ENCODE measurements at places on chromosomes 5 and 9.

DNA sequence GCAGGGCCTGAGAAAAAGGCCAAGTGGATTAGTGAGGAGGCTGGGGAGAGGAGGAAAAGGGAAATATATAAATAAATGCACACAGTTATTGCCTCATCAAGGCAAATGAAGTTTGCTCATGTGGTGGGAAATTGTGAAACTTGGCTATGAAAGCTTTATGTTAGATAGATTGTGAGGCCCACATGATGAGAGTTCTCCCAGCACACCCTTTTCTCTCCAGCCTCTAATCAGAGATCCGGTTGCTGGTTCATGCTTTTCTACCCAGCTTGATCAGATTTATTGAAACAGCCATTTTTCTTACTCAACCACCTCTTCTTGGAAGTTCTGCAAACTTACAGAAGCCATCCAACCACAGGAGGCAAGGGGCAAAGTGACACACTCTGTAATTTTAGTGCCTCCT is 125.8 kb upstream of the KLF4 start:
- H3K4me1 ChIP-seq = peaks cover 15% of the 10 kb centered on the region
- peak overlapping the region; percentile 22 for H3K27ac ChIP-seq
- H3K4me3 ChIP-seq = no peak overlapping the region
- H3K27me3 ChIP-seq = no peaks in the 10 kb centered on the region
- H3K36me3 ChIP-seq = no peaks in the 10 kb centered on the region
- DNase-seq = no peak

GRCh38 chr5:132528021-132528420 is 15.3 kb downstream of the IL5 start:
- H3K27ac ChIP-seq = no peak overlapping the region
- H3K4me3 ChIP-seq = no peak overlapping the region
- H3K4me1 ChIP-seq = no peaks in the 10 kb centered on the region
- H3K27me3 ChIP-seq = no peaks in the 10 kb centered on the region

- no peaks in the 10 kb centered on the region for H3K27me3 ChIP-seq
- H3K36me3 ChIP-seq = no peaks in the 10 kb centered on the region
- DNase-seq = peak; percentile 87
- no peak overlapping the region for H3K27ac ChIP-seq
- H3K4me3 ChIP-seq = no peak overlapping the region
- H3K4me1 ChIP-seq = no peaks in the 10 kb centered on the region
Observed at GRCh38 chr9:40884072-40884901, 244.2 kb downstream of the FOXD4L6 start.

- DNase-seq = no peak
- H3K36me3 ChIP-seq = no peaks in the 10 kb centered on the region
- H3K27me3 ChIP-seq = no peaks in the 10 kb centered on the region
Observed at GRCh38 chr9:72013292-72013760, 47.1 kb downstream of the C9orf57 start.

- no peaks in the 10 kb centered on the region for H3K27me3 ChIP-seq
- no peak overlapping the region for H3K4me3 ChIP-seq
- no peak for DNase-seq
- H3K4me1 ChIP-seq = no peaks in the 10 kb centered on the region
- no peak overlapping the region for H3K27ac ChIP-seq
Observed at GRCh38 chr9:77170991-77171699, 6.2 kb upstream of the VPS13A start.

DNA sequence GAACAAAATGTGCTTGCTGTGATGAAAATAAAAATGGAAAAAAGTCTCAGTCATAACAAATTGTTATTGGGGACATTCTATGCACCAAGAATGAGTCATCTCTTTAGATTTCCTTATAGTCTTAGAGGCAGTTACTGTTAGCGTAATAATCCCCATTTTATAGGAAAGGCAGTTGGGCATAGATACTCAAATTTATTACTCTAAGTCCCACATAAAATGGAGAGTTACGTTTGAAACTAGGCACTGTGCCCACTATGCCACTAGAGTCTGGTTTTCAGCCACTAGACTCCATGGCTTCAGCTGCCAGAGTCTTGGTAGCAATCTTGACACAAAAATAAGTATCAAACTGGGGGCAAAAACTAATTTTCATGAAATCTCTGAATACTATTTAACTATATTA is 317.9 kb upstream of the MEF2C start:
- no peaks in the 10 kb centered on the region for H3K36me3 ChIP-seq
- no peaks in the 10 kb centered on the region for H3K27me3 ChIP-seq
- H3K27ac ChIP-seq = no peak overlapping the region
- no peaks in the 10 kb centered on the region for H3K4me1 ChIP-seq

- no peak overlapping the region for H3K4me3 ChIP-seq
- H3K27ac ChIP-seq = no peak overlapping the region
- H3K27me3 ChIP-seq = no peaks in the 10 kb centered on the region
- no peaks in the 10 kb centered on the region for H3K36me3 ChIP-seq
Observed at GRCh38 chr9:131875828-131876485, 136.1 kb upstream of the RAPGEF1 start.

DNA sequence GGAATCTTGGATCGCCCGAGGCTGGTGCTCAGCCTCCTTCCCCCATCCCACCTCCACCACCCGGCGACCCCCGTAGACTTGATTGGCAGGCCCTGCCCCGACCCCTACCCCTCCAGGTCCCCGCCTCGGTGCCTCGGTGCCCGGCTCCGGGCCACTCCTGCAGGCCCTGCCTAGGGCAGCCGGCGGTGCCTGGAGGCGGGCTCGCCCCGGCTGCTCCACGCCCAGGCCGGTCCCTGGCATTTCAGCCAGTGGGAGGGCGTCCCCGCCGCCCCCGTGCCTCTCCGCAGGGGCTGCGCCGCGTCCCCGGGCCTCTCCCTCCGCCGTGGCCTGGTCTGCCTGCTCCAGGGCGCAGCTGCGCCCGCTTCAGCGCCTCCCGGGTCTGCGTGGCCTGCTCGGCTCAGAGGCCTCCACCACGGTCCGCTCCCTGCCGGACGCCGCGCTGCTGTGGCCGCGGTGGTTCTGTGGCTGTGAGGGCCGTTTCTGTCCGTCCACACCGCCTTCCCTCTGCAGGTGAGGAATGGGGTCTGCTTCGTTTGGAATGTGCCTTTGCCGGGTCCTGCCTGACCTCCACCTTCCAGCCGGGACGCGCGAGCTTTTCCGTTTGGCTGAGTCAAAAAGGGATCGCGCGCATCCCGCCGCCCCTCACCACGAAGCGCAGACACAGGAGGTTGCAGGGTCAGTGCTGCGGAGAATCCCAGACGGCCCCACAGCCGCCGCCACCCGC is 48.3 kb upstream of the IRX4 start:
- DNase-seq = no peak
- no peaks in the 10 kb centered on the region for H3K36me3 ChIP-seq
- peak overlapping the region; percentile 90 for H3K27ac ChIP-seq
- H3K27me3 ChIP-seq = no peaks in the 10 kb centered on the region
